ENCODE measurements at places on chromosomes 7 and 10.

DNA sequence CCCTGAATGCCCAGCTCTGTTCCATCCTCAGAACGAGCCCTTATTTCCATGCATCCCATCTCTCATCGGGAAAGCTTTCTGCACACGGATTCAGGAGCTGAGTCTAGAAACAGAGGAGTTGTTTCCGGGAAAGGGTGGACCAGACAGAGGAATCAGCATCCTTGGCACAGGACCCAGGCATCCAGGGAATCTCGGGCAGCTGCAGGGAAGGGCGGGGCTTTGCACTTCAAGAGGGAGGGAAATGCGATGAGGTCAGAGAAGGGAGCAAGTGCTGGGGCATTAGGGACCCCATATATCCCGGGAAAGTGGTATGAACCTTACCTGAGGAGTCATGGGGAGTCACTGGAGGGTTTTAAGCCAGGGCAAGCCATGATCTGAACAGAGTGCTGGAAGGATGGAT, 68.5 kb downstream of the NPTX2 start:
- DNase-seq, result no peak

DNA sequence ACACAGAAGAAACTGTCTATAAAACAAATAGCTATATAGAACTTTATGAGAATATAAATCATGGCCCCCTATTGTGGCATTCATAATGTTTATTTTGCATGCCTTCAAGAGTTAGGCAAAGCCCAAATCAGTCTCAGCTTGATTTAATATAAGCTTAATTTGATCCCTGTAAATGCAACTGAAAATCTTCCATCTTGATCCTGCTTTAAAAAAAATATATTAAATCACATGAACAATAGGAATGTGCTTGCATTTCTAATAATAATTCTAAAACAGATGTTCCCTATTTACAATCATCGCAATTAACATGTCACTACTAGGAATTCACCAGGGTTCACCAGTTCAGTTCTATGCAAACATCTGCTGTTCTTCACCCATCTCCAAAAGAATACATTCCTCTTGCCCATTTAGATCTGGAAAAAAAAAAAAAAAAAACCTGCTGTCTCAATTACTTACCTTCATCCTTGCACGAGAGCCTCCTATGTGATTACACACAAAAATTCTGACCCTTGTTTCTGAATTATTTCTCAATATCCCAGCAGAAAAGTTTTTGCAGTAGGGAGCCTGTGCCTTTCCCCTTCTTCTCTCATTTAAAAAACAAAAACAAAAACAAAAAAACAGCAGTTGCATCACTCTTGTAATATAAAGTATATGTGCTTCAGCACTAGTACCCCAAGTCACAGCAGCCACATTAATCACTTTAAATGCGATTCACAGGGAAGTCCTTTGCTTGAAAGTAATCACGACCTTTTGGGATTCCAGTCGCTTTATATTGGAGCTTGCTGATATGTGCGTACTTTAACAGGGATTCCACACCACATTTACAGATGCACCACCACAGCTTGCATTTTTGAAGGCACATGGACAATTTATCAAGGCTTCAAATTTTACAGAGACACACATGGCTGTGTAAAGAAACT, 194.8 kb upstream of the KMT2E start:
- no peak for DNase-seq

DNA sequence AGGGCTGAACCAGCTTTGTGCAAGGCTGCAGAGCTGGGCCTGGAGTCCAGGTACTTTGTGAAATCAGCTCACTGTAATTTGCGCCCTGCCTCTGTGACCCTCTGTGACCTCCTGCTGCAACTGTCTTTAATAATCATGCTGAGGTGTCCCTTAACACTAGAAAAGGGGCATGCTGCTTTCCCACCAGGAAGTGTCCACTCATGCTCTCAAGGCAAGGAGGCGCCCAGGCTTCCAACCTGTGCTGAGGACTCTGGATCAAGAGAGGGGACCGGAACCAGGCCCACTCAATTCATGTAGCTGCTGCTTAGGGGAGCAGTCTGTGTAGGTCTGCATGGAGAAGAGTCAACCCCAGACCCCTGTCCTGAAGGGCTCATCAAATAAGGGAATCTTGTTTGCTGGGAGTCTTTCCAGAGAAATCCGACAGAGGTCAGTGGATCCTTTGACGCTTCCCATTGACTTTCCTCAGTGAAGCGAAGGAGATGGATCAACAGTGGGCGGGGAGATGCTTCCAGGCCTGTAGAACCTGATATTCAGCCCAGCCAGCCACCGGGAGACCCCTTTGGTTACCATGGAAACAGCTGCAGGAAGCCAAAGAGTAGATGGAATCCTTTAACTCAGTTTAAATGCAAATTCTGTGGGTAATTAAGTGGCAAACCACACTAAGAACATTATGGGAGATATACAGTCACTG, 945.9 kb downstream of the GRID1 start:
- DNase-seq, result no peak

DNA sequence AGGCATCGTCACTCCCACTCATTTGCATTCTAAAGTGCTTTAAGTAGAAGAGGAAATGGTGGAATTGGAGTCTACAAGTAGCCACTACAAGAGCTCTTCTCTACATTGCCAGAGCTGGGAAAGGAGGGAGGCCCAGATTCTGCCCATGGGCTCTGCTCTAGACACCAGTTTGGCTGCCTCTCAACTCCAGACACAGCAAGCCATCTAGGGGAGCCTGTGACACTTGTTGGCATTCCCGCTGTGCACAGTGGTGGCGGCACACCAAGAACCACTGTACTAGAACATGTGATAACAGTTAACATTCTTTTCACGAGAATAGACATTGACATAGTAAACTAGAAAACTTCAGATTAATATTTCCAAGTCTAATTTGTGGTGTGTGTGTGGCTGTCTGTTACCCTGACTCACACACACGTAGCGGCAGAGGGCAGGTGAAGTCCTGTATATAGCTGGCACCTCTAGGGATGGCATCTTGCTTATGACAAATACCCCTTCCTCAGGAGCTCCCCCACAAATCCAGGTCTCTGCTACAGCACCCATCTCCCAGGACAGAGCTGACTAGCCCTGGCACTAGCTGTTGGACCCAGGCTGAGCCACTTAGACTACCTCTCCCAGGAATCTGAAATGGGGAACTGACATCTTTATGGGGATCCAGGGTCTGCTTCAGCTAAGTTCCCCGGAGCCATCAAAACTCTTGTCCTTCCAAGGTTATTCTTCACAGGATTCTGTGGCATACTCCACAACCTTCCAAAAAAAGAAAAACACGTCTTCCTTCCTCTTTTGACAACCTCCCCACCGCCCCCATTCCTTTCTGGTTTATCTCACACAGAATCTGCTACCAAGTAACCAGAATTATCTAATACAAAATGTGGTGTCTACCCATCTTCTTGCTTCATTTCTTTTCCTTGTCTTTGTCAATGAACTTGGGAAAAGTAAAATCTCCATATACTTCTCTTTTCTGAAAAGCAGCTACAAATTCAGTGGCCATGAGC, 54.7 kb upstream of the MRLN start:
- no peak for DNase-seq

DNA sequence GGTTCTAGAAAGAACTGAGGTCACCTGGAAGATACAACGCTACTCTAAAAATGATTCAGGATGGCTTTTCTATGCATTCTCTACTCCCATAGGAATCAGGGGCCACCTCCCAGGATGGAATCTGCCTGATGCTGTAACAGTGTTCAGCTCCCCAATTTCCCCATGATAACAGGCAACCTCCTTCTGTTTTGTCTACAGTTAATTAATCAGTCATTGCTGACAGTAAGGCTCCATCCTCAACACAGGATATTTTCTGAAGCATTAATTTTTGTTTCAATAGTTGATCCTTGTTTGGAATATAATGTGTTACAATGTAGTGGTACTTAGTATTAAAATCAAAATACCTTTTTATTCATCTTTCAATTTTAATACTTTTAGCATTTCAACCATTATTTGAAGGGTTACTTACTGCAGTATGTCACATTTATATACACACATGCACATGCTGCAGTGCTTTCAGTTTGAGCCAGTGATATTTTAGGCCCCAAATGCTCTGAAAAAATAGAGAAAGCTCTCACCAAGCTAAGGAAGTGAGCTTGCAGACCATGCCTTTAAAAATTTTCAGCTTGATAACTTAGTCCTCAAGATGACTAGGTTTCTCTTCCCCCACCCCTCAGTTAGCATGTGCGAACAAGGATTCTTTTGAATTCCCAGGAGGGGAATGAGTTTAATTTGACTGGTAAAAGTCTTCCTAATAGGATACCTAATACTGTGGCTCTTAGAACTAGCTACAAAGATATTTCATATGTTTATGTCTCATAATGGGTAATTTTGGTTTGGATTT, 592 bp upstream of the PIK3CG start:
- DNase-seq, result no peak

DNA sequence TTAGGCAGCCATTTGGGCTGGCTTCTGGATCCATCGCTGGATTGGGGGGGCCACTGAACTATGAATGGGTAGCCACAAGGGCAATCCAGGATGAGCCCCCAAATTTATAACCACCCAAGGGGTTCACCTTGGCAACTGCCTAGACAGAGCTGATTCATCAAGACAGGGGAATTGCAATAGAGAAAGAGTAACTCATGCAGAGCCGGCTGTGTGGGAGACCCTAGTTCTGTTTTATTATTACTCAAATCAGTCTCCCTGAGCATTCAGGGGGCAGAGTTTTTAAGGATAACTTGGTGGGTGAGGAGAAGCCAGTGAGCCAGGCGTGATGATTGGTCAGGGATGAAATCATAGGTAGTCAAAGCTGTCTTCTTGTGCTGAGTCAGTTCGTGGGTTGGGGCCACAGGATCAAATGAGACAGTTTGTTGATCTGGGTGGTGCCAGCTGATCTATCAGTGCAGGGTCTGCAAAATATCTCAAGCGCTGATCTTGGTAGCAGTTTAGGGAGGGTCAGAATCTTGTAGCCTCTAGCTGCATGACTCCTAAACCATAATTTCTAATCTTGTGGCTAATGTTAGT, 57.9 kb downstream of the DNAJB9 start:
- no peak for DNase-seq

DNA sequence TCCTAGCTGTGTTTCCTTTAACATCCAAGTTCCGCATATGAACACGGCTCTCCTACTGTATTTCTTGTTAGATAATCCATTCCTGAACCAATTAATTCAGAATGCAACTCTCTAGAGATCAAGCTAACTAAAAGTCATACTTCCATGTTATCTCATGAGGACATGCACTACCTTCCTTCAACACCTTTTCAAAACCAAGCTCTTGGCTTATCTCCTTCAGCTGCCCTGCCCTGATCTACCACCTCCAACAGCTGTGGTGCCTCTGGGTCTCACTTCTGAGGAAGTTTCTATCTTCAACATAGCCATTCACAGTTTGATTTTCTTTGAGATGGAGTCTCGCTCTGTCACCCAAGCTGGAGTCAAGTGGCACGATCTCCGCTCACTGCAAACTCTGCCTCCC, 109.5 kb downstream of the IDE start:
- DNase-seq, result no peak

DNA sequence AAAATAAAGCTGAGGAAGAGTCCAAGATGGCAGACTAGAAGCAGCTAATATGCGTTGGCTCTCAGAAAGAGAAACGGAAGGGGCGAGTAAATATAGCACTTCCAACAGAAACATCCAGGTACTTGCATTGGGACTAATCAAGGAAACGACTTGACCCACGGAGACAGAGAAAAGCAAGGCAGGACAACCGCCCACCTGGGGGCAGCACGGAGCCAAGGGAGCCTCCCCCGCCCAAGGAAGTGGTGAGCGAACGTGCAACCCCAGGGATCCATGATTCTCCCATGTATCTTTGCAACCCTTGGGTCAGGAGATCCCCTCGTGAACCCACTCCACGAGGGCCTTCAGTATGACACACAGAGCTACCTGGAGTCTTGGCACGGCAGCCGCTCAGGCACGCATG, 45.4 kb upstream of the GRM3 start:
- no peak for DNase-seq

DNA sequence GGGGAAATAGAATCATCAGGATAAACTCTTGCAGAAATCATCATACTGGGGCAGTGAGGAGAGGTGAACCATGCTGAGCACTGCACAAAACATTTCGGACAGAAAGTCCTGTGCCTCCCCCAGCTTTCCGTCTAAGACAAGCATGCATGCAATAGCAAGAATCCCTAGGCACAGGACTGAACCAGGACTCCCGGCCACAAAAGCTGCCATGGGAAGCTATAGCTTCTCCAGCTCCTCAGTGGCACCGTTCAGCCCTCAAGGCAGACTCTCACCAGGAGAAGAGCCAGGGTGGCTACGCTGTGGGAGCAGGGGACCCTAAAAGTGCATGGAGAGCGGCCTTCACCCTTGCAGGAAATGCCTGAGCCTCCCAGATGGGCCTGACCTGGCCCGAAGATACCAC, 70.8 kb downstream of the ASB13 start:
- no peak for DNase-seq

- no peak for DNase-seq
Observed at GRCh38 chr7:50068850-50069551, 24.0 kb downstream of the ZPBP start.

- DNase-seq, result no peak
Observed at GRCh38 chr10:1414893-1415292, 322.4 kb downstream of the ADARB2 start.

DNA sequence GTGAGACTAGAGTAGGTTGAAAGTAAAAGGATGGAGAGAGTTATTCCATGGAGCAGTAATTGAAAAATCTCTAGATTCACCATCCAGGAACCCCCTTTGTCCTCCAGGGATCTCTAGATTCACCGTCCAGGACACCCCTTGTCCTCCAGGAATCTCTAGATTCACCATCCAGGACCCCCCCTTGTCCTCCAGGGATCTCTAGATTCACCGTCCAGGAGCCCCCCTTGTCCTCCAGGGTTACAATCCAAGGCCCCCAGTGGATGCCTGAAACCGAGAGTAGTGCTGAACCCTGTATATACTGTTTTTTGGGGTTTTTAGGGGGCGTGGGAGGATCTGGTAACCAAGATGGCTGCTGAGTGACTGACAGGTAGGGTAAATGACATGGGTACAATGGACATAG, 38.3 kb upstream of the PPP2R2D start:
- no peak for DNase-seq

GRCh38 chr10:92387289-92387940, 96.4 kb downstream of the MARCHF5 start:
- DNase-seq, result no peak

DNA sequence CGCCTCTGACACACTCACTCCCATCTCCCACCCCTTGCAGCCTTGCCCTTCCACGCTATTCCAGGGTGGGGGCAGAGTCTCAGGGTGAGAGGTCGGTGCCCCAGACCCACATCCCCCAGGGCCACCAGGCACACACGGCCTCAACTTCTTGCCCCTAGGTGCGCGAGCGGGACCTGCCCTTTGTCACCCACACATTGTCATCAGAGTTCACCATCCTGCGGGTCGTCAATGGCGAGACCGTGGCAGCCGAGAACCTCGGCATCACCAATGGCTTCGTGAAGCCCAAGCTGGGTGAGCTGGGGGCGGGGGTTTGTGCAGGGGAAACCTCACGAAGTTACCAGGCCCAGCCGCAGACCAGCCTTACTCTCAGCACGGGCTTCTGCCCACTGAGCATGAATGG, 53.3 kb downstream of the CASTOR2 start:
- no peak for DNase-seq

GRCh38 chr10:70797840-70798239, 12.7 kb upstream of the TBATA start:
- no peak for DNase-seq
